Activated CD4-positive, CD25-positive, alpha-beta regulatory T cell (primary cell): ENCODE measurements at places on chromosomes 6 and 20.

DNA sequence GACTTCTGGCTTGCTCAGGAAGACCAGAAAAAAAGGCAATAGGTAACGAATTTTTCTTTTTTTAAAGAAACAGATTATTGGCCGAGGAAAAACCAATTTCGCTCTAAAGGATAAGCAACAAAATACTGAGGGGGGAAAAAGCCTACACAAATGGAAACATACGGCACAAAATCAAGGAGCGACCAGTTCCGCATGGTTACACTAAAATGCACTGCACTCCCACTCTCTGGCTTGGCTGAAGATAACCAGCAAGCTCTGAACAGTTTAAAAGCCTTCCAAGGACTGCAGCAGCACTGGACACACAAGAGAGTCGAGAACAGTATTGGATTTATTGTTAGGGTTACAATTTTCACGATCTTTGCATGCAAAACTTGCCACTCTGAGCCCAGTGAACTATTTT is 881 bp upstream of the MAP7 start:
- DNase-seq: no peak

- DNase-seq: no peak
Measured at GRCh38 chr20:48422242-48422960, 405.4 kb downstream of the PREX1 start.

DNA sequence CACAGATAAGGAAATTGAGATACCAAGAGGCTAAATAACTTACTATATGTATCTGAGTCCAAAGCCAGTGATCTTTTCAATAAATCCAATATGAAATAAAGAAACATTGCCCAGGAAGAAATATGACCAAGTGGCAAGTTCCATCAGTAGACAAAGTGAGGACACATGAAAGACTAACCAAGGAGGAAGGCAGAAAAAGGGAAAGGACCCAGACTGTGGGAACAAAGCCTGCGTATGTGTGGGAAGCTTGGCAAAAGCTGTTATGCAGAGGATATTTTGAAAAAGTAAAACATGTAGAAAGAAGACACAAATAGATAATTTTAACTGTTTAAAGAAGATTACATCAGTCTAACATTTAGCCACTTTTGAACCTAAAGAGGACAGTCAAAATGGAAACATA is 264.4 kb upstream of the PRDM1 start:
- no peak for DNase-seq

DNA sequence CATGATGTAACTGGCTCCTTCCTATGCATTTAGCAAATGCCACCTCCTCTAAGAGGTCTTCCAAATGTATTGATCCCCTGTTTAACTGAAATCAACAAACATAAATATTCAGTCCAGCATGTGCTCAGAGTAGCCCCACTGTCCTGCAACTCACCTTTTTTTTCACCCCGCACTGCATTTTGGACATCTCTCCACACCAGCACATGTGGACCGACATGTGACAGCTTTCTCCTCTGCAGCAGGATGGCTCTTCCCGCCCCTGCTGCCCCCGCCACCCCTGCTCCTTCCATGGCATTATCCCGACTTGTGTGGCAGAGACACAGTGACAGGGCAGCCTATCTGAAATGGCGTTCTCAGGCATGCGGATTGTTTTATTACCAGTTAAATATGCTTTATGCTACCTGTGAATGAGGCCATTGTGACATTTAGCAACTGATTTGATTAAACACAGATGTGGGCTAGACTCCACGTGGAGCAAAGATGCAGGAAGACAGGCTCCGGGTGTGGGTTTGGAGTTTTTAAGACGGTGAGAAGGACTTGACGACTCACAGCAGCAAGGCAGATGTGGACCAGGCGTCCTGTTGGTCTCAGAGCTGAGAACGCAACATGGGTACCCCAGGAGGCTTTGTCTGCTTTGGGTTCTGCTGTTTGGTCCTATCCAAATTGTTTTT is 161.2 kb downstream of the EYA2 start:
- no peak for DNase-seq

DNA sequence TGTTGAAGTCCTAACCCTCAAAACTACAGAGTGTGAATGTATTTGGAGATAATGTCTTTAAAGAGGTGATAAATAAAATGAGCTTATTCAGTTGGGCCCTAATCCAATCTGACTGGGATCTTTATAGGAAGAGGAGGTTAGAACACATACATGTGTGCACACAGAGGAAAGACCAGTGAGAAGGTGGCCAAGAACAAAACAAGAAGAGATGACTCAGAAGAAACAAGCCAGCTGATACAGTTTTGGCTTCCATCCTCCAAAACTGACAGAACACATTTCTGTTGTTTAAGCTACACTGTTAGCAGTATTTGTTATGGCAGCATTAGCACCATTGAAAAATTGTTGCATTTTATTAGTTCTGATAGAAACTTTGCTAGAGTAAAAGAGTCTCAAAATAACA is 609.3 kb upstream of the IMPG1 start:
- DNase-seq: no peak

GRCh38 chr20:61829526-61829925 is 236.2 kb downstream of the TAF4 start:
- no peak for DNase-seq

GRCh38 chr6:67016921-67017460 is 1310.0 kb upstream of the EYS start:
- no peak for DNase-seq

GRCh38 chr6:135116571-135116970 is 61.9 kb upstream of the HBS1L start:
- DNase-seq: no peak

DNA sequence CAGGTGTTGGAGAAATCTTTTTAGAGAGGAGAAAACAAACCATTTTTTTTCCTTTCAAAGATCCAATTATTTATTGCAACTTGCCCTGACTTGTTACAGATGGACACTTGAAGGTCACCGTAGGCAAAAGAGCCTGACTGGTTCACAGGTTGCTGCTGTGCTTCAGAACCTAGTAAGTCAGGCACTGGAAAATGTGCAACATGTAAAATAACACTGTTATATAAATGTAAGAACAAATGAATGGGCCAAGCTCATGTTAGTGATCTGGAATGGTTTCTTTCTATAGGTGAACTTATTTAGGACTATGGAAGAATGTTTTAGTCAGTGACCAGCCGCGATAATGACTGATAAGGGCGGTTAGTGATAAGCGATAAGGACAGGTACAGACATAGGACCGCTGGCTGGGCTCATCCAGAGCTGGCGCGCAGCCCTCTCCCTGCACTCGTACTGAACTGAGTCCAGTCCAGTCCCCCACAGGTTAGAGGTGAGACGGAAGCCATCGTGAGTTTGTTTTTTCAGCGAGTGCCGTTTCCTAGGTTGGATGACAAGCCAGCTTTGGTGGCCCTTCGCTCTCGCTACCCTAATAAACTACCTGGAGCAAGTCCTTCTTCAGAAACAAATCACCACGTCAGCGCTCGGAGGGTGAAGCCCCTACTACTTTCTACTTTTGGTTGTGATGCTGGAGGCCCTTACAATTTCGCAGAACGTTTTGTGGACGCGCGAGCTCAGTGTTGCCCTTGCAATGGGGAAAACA is 94.4 kb upstream of the PRDM1 start:
- no peak for DNase-seq

GRCh38 chr20:1272368-1273100 is 6.4 kb downstream of the SNPH start:
- no peak for DNase-seq

DNA sequence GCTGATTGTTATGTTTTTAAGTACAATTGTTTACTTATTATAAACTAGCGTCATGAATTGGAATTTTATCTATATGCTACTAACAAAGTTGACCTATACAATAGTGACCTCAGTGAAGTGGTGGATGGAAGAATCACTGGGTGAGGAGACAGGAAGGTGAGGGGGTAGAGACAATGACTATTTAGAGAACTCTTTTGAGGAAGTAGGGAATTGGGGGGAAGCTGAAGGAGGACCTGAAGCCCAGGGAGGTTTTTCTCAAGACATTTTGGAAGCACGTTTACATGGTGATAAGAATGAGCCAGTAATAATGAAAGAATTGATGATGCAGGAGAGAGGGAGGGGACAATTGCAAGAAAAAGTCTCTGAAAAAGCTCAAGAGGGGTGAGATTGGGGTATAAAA is 96.4 kb downstream of the RPS12 start:
- no peak for DNase-seq

- no peak for DNase-seq
Measured at GRCh38 chr6:124753562-124754105, 208.6 kb upstream of the RNF217 start.
